ENCODE measurements at places on chromosomes 4 and X.

DNA sequence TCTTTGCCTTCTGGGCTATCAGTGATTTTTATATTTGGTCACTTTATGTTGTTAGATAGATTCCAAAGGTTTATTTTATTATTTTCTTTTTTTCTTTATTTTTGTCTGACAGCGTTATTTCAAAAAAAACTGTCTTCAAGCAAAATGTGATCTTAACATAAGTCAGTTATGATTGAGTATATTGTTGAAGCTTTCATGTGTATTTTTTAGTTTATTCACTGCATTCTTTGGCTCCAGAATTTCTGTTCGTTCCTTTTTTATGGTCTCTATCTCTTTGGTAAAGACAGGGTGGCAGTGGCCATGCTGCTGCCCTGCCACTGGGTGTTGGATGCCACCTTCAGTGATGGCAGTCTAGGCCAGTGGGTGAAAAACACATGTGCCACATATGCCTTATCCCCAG, at the start of gene MAGEC3:
TSS of gene MAGEC3 (plus strand) at position 301 of the 400 bp plus-strand sequence. CDS start at position 301, 0 bp downstream.
- H3K4me1 ChIP-seq: no peaks in the 10 kb centered on the region
- no peak within 1 kb of the TSS for H3K27ac ChIP-seq
- no peak within 1 kb of the TSS for H3K4me3 ChIP-seq
- no peaks in the 10 kb centered on the region for H3K36me3 ChIP-seq
- H3K27me3 ChIP-seq: no peaks in the 10 kb centered on the region

DNA sequence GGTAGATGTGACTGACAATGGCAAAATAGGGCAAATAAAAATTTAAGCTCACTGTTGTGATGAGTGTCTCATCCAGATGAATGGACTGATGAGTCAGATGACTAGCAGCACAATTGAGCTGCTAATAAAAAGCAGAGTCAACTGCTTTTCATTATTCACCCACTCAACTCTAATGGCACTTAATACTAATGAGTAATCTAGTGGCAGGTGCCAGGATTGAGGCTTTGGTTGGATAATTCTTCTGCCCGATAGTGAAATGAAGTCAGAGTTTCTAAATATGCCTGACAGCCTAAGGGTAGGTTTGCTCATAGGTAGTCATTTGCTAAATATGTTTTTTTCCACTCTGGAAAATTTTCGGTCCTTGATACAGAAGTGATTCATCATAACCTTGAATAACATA, 10.4 kb downstream of the OGT start:
- H3K27ac ChIP-seq: no peak overlapping the region
- peaks cover 37% of the 10 kb centered on the region for H3K4me1 ChIP-seq
- peaks cover 89% of the 10 kb centered on the region for H3K36me3 ChIP-seq
- no peak overlapping the region for H3K4me3 ChIP-seq
- no peaks in the 10 kb centered on the region for H3K27me3 ChIP-seq

GRCh38 chr4:44725166-44725565, 1.2 kb downstream of the GNPDA2 start:
- DNase-seq: no peak
- peak overlapping the region; percentile 76 for H3K4me3 ChIP-seq
- peaks cover 33% of the 10 kb centered on the region for H3K4me1 ChIP-seq
- H3K27ac ChIP-seq: peak overlapping the region; percentile 59

- peak overlapping the region; percentile 61 for H3K27ac ChIP-seq
- peak; percentile 64 for DNase-seq
- no peaks in the 10 kb centered on the region for H3K36me3 ChIP-seq
- no peaks in the 10 kb centered on the region for H3K27me3 ChIP-seq
- H3K4me3 ChIP-seq: peak overlapping the region; percentile 22
Measured at GRCh38 chr4:101419336-101420135, 72.2 kb upstream of the PPP3CA start.

GRCh38 chr4:170089274-170089667, 485 bp downstream of the AADAT start:
- H3K36me3 ChIP-seq: no peaks in the 10 kb centered on the region
- no peaks in the 10 kb centered on the region for H3K4me1 ChIP-seq
- no peak overlapping the region for H3K27ac ChIP-seq
- H3K27me3 ChIP-seq: no peaks in the 10 kb centered on the region
- H3K4me3 ChIP-seq: no peak overlapping the region
- no peak for DNase-seq

All from DND-41 (cell line).